ENCODE measurements at places on chromosomes 3 and 15.

GRCh38 chr3:98557324-98558010, 25.7 kb downstream of the GPR15 start:
- DNase-seq: peak; percentile 37

- no peak for DNase-seq
Observed at GRCh38 chr15:59794229-59794886, 105.2 kb upstream of the BNIP2 start.

DNA sequence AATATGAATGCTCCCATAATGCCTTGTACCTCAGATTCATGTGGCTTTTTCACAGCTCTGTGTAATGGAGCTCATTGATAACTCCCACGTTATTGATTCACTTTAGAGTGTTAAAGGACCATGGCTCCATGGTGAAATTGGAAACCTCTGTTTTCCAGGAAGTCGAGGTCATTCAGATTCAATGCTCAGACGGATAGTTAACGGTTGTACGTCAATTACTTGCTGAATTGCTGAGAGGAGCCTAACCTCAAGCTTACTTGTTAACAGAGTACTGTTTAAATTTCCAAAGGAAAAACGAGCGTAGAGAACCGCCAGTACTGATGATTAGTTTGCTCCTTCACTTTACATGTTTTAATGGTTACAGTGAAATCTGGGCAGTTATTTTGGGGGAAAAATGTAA, 11.1 kb downstream of the ABHD17C start:
- DNase-seq: no peak

DNA sequence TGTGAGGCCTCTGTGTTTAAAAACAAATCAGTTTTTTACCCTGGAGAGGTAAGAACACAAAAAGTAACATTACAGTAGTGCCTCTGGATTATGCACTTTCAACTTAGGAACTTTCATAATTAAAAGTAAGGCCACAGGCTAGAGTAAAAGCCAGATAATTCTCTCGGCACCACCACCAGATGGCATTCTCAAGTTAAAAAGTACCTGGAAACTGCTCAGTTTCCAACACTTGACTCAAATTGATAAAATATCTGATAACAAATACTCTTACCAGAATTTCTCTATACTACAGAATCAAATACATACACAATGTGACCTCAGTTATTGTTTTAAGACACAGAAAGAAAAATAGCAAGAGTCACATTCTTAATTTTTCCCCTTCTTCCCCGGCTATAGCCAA, 19.9 kb downstream of the SPICE1 start:
- DNase-seq: no peak

- DNase-seq: no peak
Observed at GRCh38 chr3:13715167-13715954, 164.5 kb downstream of the WNT7A start.

GRCh38 chr3:27715454-27715806, 6.7 kb downstream of the EOMES start:
- no peak for DNase-seq

GRCh38 chr15:77024273-77025082, 29.6 kb downstream of the PSTPIP1 start:
- DNase-seq: peak; percentile 60

DNA sequence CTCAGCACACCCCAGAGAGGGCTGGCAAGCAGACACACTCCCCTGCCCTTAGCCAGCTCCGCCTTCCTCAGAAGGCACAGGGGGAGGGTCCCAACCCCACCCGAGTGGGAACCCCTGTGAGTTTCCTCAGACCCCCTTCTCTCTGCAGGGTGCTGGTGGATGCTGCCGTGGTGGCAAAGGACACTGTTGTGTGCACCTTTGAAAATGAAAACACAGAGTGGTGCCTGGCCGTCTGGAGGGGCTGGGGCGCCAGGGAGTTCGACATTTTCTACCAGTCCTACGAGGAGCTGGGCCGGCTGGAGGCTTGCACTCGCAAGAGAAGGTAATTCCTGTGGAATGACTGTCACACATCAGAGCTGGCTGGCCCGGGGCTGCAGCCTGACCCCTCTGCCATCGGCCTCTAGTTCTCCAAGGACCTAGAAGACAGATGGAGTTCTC, 149.4 kb downstream of the LRRK1 start:
- DNase-seq: no peak

DNA sequence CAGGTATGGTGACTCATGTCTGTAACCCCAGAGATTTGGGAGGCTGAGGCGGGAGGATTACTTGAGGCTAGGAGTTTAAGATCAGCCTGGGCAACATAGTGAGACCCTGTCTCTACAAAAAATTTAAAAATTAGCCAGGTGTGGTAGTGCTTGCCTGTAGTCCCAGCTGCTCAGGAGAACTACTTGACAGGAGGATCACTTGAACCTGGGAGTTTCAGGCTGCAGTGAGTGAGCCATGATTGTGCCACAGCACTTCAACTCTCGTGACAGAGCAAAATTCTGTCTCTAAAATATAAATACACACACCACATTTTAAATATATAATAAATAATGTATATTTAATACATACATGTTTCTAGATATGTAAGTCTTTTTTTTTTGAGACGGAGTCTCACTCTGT, 53.5 kb upstream of the TEX264 start:
- no peak for DNase-seq

DNA sequence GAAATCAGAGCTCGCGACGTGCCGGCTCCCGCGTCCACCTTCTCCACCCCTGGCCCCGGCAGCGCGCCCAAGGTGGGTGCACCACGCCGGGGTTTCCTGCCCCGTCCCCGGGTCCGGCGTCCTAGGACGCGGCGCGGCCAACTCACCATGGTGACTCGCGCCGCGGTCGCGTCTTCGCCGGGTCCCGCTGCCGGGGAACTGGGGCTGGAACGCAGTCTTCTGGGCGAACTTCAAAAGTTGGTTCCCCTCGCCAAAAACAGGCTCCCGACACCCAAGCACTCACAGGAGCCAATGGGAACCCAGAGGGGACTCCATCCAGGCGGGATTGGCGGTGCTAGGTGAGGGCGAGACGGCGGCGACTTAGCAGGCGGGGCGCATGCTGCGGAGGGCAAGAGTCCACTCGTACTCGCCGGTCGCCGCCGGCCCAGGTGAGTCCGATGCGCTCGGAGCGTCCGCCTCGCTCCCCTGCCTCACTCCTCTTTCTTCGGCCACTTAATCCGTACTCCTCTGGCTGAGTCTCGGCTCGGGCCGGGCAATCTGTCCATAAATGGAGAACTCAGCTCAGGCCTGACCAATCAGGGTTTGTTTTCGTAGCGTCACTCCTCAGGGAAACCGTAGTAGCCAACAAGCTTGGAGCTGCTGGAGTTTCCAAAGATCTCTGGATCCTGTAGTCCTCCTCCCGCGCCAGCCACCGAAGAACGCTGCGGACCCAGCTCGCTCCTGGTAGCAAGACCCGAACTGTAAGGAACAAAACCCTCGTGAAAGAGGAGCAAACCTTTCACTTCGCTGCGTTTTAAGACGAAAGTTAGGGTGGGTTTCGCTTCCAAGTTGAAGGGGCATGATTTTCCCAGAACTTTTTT, at the start of gene MYO1E:
Gene MYO1E, minus strand, starts transcription at position 520 of the 860 bp plus-strand sequence. Its CDS starts 371 bp downstream, at position 149.
- peak; percentile 4 for DNase-seq

- no peak for DNase-seq
Observed at GRCh38 chr3:51940648-51941462, 849 bp downstream of the RRP9 start.

DNA sequence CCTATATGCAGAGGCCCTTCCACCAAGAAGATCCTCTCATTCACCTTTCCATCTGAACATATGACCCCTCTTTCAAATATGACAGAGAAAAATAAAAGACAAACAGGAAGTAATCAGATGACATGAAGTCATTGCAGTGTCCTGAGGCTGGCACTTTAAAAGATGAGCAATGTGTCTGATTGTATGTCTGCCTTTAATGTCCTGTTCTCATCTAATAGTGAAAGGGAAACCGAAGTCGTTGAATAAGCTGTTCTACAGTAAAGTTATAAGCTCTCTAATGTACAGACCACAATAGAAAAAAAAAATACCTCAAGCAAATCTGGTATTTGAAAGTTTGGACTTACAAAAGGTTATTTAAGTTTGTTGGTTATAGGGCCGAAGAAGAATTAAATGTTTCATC, 243.0 kb downstream of the CLSTN2 start:
- DNase-seq: no peak

- no peak for DNase-seq
Observed at GRCh38 chr15:27826902-27827714, 272.0 kb downstream of the OCA2 start.

- no peak for DNase-seq
Observed at GRCh38 chr15:51842852-51843737, 13.6 kb downstream of the TMOD3 start.

- no peak for DNase-seq
Observed at GRCh38 chr15:99614749-99615288, 49.0 kb downstream of the MEF2A start.

GRCh38 chr3:115766587-115767482, 143.5 kb downstream of the GAP43 start:
- DNase-seq: no peak

GRCh38 chr15:96340348-96340597, 9.8 kb downstream of the NR2F2 start:
- DNase-seq: no peak

GRCh38 chr15:68812597-68813431, 7.9 kb downstream of the ANP32A start:
- DNase-seq: no peak

GRCh38 chr3:197613199-197613598, 57.4 kb upstream of the BDH1 start:
- DNase-seq: no peak

GRCh38 chr15:46278062-46278461, 643.2 kb downstream of the SQOR start:
- DNase-seq: no peak

GRCh38 chr3:140203510-140203909, 268.5 kb downstream of the CLSTN2 start:
- no peak for DNase-seq

DNA sequence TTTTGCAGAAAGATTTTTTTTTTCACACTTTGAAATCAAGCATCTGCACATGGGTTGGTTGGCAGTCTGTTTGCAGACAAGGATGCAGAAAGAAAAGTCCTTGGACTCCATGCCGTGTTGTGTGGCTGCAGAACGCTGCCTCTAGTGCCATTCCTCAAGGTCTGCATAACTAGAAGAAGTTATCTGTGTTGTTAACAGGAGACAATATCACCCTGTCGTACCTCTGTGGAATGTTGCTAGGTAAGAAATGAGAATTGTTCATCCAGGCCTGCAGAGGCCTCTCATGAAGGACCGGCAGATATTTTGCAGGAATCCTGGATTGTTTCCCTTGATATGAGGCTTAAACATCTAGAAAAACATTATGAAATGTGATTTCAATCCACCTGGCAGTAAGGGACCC, 58.5 kb upstream of the PPARG start:
- no peak for DNase-seq

DNA sequence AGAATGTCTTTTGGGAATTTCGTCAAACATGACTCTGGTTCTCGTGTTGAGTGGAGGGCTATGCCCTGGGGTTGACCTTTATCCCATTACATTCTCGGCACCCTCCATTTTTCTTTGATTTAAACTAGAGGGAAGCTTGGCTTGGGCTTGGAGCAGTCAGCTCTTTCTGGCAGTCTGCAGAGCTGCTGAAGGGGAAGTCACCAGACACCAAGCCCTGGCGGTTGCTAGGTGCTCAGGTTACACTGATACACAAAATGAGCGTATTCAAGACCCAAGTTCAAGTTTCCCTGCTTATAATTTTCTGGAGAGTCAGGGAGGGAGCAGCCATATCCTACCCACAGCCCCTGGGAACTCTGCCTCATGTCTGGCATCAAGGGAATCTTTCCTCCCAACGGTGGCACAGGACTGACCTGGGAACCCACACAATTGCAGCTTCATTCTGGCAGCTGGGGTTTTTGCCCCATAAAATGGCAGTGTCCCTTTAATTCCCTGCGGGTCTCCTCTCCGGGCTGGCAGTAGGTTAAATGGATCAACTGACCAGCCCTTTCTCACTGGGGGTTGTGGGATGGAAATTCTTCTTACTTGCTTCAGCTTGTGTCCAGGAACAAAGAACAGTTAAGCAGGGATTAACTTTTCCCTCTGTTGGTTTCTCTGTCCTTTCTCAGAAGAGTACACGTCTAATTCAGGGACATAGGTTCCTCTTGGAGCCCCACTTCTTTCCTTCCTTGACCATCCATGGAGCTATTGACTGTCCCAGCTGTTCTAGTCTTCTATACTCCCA, 110.0 kb upstream of the DLG1 start:
- DNase-seq: no peak

GRCh38 chr15:60898896-60899295, 330.2 kb downstream of the RORA start:
- no peak for DNase-seq

DNA sequence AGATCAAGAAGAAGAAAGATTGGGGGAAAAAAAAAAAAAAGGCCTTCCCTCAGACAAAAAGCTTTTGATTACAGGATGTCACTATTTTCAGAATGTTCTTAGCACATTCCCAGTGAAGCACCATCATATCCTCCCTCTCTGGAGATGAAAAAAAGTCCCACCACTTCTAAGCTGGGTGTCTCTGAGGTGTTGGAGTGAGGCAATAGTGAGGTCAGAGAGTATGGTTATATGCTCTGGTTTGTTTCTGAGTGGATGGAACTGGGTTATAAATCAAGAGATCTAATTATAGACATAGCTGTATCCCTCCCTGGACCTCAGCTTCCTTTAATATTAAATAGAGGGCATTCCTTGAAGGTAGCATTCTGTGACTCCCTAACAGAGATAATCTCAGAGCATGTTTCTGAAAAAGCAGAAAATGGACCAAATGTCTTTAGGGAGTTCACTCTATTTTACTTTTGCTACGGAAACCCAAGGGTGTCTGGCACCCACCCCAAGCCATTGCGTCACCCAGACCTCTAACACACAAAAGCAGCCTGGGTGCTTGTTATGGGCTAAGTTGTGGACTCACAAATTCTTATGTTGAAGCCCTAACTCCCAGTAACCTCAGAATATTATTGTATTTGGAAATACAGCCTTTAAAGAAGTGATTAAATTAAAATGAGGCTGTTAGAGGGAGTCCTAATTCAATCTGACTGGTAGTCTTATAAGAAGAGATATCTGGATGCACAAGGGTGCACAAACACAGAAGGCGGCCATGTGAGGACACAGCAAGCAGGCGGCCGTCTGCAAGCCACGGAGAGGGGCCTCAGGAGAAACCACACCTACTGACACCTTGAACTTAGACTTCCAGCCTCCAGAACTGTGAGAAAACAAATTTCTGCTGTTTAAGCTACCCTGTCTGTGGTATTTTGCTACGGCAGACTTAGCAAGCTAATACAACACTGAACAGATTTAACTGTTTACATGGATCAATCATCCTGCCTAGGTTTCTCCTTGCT, 81.5 kb downstream of the MB21D2 start:
- no peak for DNase-seq

DNA sequence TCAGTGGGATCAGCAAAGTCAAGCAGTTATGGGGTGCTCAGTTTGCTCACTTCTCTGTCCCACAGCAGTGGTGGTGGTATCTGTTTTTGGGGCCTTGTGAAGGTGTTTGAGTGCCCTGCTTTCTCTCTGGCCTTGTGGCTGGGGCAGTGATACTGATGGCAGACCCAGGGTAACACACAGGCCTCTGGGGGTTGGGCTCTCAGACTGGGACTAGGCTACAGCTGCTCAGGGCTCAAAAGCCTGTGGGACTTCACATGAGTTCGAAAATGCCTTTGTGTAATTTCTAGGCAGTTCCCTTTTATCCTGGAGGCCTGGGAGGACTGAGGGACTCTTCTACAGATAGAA, 75.3 kb downstream of the STXBP5L start:
- DNase-seq: no peak

All from activated gamma-delta T cell treated with anti-CD3 and anti-CD28 coated beads, Interleukin-2, amount 50 U/mL, for 16 hours (primary cell).